ENCODE measurements at places on chromosomes 13 and 19.

DNA sequence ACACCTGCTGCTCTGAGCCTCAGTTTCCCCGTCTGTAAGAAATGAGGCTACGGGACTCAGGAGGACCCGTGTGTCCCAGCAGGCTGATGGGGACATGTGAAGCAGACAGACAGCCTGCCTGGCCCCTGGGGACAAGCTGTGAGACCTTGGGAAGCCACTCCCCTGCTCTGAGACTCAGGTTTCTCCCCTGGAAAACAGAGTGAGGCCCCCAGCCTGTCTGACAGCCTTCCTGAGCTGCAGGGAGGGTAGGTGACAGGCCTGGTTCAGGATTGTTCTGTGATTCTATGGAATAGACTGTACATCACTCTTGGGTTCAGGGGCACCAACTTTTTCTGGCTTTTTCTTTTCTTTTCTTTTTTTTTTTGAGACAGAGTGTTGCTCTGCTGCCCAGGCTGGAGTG lies 2.9 kb upstream of the NTF4 start:
- no peak for DNase-seq

DNA sequence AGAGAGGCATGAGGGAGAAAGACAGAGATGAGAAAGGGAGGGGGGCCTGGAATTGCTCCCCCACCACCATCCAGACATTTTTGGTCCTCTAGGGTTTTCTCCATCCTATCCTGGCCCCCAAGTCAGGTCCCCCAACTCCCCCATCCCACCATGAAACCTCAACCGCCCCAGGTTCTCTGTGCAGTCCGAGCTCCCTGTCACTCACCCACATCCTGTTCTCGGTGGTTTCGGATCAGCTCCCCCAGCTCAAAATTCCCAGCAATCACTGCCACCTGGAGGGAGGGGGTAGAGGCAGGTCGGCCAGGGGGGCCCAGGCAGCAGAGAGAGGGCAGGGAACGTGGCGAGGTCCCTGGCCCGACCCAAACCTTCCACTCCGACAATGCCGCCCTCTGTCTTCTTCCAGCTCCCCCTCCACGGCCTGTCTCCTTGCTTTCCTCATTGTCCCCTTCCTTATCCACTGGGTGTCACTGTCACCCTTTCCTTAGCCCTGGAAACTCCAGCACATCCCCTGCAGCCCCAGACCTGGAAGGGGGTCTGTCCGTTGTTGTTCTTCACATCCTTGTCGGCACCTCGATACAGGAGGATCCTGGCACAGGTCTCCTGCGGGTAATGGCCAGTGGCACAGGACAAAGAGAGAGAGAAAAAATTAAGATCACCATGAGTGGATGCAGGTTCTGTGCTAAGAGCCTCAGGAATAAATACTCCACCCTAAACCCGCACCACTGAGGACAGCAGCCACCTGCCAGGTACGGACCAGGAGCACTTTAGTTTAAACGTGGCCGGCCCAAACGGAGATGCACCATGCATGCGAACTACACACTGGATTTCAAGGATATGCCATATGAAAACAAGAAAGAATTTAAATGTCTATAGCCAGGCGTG lies 15.4 kb downstream of the SHANK1 start:
- peak; percentile 46 for DNase-seq

DNA sequence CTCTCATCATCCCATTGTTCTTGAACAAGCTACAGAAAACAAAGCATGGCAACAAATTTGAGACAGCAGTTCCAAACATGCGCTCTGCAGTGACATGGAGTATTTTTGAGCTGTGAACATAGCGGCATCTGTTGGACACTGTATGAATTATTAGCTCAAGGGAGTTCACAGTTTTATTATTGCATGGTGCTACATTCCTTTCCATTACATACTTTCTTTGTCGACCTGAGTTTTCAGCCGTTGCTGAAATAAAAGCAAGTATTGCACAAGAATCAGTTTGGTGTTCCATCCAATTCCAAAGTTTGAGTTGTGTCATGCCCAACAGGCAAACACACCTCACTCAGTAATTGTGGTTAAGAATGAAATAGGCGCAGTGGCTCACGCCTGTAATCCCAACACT lies 30.1 kb upstream of the METTL21C start:
- DNase-seq, result peak; percentile 51

GRCh38 chr19:45821103-45821521 lies 6.0 kb upstream of the RSPH6A start:
- DNase-seq, result no peak

DNA sequence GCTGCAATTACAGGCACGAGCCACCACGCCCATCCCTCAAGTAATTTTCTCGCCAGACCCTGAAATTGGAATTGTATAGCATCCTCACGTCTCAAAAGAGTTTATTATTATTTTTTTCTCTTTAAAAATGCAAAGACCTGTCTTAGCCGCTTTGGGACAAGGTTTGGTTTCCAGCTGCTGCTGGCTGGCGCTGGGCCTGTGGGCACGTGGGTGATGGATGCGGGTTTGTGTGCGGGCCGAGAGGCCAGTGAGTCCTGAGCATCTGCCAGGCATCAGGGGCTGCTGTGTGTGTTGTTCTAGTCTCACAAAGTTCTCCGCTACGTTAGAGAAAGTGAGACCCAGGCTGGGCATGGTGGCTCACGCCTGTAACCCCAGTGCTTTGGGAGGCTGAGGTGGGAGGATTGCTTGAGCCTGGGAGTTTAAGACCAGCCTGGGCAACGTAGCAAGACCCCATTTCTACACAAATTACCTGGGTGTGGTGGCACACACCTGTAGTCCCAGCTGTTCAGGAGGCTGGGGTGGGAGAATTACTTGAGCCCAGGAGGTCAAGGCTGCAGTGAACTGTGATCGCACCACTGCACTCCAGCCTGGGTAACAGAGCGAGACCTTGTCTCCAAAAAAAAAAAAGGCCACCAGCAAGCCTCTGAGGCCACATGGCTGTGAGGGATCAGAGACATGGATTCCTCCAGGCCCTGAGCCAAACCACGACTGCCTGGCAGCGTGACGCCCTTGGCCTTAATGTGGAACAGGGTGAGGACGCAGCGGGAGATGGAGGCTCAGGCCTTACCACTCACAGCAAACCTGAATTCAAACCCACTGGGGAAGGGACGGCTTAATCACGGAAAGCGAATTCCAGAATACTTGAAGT lies 4.7 kb upstream of the TMPRSS9 start:
- peak; percentile 76 for DNase-seq

DNA sequence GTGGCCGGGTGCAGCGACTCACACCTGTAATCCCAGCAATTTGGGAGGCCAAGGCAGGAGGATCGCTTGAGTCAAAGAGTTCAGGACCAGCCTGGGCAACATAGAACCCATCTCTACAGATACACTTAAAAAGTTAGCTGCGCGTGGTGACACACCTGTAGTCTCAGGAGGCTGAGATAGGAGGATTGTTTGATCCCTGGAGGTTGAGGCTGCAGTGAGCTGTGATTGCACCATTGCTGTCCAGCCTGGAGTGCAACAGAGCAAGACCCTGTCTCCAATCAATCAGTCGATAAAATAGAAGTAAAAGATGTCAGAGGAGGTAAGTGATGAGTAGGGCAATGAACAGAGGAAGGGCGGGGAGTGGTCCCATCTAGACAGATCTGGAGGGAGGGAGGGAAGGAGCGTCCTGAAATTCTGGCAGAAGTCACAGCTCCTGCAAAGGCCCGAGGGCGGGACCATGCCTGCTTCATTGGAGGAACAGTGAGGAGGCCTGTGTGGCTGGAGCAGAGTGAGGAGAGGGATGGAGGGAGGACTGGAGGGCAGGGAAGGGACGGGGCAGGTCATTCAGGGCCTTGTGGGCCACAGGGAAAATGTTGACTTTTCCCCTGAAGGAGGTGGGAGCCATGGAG lies 9.7 kb downstream of the SMIM24 start:
- no peak for DNase-seq

DNA sequence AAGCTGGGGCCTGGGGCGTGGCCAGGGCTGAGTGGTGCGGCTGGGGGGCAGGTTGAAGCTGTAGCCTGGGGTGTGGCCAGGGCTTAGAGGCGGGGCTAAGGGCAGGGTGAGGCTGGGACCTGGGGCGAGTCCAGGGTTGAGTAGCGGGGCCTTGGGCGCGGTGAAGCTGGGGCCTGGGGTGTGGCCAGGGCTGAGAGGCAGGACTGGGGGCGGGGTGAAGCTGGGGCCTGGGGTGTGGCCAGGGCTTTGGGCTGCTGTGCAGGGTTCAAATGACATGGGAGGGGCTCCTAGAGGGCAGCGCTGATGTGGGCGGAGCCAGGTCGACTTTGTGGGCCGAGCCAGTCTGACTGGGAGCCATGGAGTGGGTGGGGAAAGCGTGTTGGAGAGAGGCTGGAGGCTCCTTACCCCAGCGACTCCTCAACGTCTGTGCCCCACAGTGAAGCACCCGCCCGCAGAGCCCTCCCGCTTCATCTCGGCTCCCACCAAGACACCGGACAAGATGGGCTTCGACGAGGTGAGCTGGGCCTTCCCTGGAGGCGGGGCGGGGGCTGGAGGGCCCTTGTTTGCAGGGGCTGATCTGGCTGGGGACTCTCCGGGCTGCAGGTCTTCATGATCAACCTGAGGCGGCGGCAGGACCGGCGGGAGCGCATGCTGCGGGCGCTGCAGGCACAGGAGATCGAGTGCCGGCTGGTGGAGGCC lies 21.5 kb downstream of the COLGALT1 start:
- DNase-seq, result no peak

GRCh38 chr13:37295573-37295972 lies 190.1 kb upstream of the CSNK1A1L start:
- no peak for DNase-seq

DNA sequence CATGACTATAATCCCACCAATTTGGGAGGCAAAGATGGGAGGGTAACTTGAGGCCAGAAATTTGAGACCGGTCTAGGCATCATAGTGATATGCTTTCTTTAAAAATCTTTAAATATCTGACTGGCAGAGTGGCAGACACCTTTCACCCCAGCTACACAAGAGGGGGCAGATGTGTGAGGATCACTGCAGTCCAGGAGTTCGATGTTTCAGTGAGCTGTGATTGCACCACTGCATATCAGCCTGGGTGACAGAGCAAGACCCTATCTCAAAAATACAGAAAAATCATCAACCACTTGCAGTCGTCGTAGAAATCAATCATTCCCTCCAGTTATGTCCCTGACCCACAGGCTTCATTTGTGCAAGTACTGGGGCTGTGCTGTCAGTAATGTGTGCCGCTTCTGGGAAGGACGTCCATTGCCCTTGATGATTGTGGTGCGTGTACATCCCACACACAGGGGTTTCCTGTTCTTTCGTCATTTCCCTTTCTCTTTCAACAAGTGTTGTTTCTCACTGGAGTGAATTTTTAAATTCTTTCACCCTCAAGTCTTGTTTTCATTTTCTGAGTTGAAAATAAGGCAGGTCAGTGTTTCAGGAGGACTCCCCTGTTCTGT lies 1.4 kb downstream of the LGALS14 start:
- DNase-seq, result no peak

DNA sequence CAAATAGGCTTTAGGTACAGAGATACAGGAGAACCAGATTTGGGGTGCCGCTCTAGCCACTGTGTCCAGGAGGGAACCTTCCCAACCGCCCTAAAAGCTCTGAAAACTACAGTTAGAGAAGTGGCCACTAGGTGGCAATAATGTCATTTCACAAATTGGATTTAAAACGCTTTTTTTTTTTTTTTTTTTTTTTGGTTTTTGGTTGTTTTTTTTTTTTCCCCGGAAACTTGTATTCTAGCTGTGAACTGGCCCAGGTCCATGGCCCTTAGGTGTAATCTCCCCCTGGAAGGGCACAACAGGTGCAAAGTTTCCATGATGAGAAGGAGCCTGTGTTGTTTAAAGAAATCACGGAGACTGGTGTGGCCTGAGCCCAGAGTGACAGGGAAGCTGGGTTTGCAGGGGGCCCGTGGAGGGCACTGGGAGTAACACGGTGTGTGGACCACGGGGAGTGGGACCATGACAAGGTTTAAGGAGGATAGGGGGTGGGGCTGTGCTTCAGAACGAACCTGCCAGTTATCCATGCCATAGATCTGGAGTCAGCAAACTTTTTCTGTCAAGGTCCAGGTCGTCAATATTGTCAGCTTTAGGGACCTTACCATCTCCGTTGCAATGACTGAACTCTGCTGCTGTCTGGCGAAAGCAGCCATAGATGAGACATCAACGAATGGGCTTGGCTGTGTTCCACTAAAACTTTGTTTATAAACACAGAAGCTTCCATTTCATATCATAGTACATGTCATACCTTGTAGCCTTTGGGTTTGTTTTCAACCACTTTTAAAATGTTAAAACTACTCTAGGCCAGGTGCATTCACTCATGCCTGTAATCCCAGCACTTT lies 10.1 kb downstream of the OR1I1 start:
- peak; percentile 67 for DNase-seq

DNA sequence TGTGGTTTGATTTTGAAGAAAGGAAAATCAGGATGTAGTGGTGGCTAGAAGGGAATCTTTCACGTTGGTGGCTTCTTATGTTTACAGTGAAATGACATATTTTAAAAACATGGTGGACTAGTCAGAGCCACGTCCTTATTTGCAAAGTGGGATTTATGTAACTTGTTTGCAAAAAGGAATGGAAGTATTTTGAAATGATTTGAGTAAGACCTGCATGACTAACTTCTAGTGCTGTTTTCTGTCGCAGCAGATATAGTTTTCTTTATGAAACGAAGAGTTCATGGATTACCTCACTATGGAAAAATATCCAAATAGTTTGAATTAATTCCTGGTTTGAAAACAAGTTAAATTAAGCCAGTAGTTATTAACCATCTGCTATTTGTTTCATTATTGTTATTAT lies 476.5 kb downstream of the MYO16 start:
- DNase-seq, result no peak

DNA sequence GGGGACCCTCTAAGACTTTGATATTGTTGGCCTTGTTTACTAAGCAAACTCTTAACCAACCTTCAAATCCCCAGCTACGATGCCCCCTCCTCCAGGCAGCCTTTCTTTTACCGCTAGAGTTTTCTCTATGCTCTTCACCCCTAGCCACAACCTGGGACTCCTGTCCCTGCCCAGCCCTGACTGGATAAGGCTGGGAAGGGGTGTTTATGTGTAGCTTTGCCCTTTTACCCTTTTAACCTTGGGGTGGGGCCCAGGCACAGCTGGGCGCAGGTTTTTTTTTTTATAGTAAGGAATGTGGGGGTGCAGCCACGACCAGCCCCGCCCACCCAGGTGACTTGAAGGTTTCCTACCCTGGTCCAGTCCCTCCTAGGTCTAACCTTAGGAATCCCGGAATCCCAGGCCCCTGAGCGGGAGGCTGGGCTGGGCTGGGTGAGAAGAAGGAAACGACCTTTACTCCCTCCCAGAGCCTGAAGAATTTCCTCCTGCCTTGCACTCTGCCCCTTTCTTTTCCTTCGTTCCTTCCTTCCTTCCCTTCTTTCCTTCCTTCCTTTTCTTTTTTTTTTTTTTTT lies 12.2 kb downstream of the TJP3 start:
- DNase-seq, result no peak

GRCh38 chr13:98966019-98966418 lies 11.8 kb downstream of the DOCK9 start:
- DNase-seq, result no peak

GRCh38 chr19:50889638-50890037 lies 16.4 kb downstream of the KLK2 start:
- DNase-seq, result peak; percentile 32

DNA sequence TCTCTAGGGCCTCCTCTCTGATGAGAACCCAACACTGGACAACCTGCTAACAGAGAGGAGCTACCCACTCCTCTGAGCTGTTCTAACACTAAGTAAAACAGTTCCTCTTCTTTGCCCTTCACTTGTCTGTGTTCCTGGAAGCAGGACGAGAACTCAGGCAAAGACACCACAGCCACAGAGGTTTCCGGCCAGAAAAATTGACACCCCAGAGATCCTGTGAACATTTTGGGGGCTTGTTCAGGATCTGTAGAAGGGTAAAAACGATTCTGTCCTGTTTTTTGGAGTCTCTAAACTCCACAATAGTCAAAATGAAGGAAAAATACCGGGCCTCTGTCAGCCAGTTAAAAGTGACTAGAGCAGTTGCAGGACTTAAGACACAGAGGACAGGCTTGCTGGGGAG lies 165.9 kb downstream of the B3GLCT start:
- no peak for DNase-seq

GRCh38 chr13:70125693-70126092 lies 17.4 kb upstream of the KLHL1 start:
- no peak for DNase-seq

Data from RPMI7951 (cell line).